ENCODE measurements at places on chromosomes 13 and 19.

DNA sequence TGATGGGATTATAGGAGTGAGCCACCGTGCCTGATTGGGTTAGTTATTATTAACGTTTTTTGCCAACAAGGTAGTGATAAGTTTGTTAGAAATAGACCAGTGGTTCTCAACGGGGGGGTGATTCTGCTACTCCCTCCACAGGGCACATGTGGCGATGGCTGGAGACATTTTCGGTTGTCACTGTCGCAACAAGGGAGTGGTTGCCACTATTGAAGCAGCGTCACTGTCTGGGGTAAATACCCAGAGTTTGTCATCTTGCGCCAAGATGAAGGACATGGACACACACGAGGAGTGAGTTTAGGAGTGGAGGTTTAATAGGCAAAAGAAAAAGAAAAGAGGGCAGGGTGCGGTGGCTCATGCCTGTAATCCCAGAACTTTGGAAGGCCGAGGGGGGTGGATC lies 18.9 kb downstream of the ADGRE3 start:
- no peak for DNase-seq

GRCh38 chr13:77811381-77811780 lies 107.2 kb downstream of the EDNRB start:
- DNase-seq: no peak

DNA sequence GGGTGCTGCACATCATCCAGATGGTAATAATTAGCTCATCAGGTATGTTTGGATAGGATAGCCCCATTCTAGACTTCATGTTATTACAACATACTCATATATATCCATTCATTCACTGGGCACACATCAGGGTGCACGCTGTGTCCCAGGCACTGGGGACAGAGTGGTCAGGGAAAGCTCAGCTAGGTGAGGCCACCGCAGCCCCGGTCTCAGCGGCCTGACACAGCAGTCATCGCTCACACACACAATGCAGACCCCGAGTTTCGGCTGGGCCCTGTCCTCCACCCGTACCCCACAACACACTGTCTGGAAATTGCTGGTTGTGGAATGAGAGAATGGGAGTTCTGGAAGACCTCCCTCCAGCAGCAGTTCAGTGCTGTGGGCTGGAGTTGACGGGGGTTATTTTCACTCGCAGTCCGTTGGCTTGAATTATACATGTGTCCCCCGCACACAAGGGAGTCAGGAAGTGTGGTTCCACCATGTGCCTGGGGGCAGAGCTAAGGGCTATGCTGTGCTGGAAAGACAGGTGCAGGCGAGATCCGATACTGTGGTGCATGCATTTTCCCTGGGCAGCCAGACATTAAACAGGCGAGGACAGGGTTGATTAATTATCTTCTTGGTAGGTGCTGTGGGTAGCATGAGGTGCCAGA lies 257.6 kb downstream of the TEX29 start:
- no peak for DNase-seq

- DNase-seq: no peak
Measured at GRCh38 chr13:95233026-95233635, 68.1 kb downstream of the ABCC4 start.

GRCh38 chr19:3409346-3410064 lies 43.1 kb downstream of the NFIC start:
- no peak for DNase-seq

- DNase-seq: no peak
Measured at GRCh38 chr13:73989244-73989843, 144.9 kb downstream of the KLF12 start.

DNA sequence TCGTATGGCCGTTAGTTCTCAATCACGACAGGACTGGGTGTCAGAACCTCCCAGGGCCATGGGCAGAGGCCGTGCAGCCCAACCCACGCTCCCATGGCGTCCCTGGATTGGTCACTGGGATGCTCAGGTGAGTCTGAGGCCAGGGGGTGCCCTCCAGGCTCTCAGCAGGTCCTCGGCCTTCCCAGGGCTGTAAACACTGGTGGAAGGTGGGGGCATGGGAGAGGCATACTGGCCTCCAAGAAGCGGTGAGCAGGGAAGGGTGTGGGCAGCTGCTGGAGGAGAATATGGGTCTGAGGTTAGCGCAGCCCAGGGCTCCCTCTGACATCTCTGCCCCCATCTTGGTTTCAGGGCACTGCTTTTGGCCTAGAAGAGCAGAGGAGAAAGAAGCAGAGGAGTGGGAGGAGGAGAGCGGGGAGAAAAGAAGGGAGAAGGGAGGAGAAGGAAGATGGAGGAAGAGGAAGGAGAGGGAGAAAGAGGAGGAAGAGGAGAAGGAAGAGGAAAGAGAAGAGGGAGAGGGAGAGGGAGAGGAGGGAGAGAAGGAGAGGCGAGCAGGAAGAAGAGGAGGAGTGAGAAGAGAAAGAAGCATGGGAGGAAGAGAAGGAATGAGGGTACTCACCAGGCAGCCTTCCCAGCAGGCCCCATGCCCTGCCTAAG lies 62.3 kb downstream of the CEBPG start:
- no peak for DNase-seq

DNA sequence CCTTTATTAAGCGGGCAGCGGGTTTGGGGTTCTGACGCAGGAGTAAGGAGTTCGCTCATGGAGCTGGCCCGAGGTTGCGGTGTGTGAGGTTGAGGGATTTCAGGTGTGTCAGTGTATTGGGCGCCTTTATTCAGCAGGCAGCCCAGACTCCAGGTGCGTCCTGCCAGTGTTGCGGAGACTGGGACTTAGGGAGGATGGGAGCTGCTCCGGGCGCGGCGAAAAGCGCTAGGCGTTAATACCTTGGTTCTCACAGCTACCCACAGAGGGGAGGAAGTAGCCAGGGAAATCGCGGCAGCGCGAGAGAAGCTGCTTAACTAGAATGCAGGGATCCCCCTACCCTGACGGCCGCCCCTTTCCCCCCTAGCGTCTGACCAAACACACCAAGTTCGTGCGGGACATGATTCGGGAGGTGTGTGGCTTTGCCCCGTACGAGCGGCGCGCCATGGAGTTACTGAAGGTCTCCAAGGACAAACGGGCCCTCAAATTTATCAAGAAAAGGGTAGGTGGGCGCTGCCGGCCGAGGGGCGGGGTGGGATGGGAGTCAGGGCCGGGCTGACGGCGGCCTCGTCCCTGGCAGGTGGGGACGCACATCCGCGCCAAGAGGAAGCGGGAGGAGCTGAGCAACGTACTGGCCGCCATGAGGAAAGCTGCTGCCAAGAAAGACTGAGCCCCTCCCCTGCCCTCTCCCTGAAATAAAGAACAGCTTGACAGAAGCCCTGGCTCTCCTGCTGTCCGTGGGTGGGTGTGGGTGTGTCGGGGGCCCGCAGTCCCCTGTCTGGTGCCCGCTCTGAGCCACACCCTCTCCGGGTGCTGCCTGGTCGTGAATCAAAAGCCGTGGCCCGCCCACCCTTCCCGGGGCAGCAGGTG lies 1.1 kb downstream of the RPL36 start:
- no peak for DNase-seq

DNA sequence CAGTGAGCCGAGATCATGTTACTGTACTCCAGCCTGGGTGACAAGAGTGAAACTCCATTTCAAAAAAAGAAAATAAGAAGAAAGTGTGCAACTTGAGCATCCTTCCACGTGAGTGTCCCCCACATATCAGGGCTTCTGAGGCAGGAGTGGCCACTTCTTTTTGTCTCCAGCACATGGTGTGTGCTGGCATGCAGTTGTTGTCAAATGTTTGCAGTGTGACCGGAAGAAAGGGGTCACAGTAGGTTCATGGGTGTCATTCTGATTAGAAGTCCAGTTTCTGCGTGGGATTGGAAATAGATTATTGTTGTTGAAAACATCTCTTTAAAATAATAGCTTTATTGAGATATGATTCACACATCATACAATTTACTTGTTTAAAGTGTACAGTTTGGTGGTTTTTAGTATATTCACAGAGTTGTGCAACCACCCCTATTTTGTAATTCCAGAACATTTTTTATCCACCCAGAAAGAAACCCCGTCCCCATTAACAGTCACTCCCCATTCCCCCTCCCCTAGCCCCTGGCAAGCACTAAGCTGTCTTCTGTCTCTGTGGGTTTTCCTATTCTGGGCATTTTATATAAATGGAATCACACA lies 2.2 kb downstream of the CRTC1 start:
- no peak for DNase-seq

DNA sequence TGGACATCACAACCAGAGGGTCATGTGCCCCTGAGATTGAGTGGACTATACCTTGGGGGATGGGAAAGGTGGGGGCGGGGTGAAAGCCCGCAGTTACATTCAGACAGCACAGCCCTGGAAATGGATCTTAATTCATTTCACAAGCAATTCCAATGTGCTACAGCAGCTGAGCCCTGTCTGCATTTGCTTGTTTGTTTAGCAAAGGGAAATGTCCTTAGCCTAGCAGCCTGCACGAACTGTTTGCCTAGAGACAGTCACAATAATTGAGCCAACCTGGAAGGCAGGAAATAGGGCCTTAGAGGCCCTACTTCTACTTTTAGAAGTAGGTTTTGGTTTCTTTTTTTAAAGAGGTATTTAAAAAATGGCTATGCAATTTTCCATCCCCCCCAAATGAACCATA lies 177.3 kb upstream of the KL start:
- DNase-seq: no peak

- no peak for DNase-seq
Measured at GRCh38 chr19:16588824-16589577, 16.8 kb upstream of the SLC35E1 start.

- DNase-seq: no peak
Measured at GRCh38 chr13:69857183-69857821, 250.3 kb upstream of the ATXN8OS start.

DNA sequence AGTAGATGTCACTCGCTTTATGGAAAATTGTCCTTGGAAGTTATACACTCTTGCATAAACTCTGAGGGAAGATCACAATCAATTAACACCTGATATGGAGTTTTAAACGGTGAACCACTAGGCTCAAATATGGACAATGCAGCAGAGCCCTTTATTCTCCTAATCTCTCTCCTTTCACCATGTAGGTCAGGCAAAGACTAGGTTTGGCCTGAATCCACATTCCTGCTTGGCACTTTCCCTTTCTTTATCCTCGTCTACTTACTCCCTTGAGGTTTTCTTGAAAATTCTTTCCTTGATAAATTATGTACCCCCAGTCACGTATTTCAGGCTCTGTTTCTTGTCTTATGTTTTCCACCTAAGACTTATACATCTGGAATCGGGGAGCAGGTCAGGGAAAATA lies 751.7 kb downstream of the DACH1 start:
- DNase-seq: no peak
